ENCODE measurements at places on chromosomes 2 and 18.

- no peak for DNase-seq
Measured at GRCh38 chr2:36409935-36410334, 54.4 kb downstream of the CRIM1 start.

- no peak for DNase-seq
Measured at GRCh38 chr18:28151434-28151833, 25.5 kb downstream of the CDH2 start.

DNA sequence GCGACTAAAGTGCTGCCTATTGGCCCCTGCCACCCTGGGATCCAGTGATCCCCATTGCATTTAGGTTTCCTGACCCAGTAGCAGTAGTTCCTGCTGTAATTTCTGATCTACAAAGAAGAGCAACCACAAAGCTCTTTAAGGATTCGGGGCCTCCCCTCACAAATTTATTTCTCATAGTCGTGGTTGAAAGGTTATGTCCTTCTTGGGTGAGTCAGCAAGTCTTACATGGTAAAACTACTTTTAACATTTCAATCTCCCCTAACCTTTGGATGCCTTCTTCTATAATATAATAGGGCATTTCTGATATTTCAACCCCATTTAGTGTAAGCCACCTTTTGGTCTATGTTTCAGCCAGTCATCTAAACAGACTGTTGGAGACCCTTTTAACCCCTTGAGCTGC lies 14.9 kb downstream of the PIKFYVE start:
- DNase-seq, result no peak

DNA sequence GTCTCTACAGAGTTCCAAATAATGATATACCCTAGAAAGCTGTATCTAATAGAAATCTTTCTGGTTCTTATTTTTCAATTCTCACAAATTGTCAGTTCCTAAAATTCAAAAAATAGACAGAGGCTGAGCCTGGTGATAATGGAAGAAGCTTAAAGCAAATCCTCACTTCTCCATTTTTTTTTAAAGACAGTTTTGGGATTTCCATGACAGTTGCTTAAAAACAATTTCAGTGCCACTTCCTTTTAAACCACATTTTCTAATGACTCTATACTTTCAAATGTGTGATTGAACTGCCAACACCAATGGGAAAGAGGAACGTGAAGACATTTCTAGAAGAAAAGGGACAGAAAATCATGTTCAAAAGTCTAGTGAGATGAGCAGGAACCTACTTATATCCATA lies 4.0 kb downstream of the GKN2 start:
- DNase-seq, result no peak

DNA sequence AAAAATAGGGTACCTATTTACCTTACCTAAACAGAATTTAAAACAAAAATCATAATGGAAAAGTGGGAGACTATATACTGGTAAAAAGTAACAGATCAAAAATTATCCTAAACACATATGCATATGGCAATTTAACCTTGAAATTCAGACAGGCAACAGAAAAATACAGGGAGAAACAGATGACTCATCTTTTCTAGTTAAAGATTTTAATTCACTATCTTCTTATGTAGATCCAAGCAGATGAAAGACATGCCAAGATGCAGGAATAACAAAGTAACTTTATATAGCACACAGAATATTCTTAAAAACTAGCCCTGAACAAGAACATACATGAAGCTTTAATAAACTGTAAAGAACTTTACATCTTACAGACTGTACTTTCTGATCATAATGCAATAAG lies 30.9 kb downstream of the PRPF40A start:
- DNase-seq, result no peak

DNA sequence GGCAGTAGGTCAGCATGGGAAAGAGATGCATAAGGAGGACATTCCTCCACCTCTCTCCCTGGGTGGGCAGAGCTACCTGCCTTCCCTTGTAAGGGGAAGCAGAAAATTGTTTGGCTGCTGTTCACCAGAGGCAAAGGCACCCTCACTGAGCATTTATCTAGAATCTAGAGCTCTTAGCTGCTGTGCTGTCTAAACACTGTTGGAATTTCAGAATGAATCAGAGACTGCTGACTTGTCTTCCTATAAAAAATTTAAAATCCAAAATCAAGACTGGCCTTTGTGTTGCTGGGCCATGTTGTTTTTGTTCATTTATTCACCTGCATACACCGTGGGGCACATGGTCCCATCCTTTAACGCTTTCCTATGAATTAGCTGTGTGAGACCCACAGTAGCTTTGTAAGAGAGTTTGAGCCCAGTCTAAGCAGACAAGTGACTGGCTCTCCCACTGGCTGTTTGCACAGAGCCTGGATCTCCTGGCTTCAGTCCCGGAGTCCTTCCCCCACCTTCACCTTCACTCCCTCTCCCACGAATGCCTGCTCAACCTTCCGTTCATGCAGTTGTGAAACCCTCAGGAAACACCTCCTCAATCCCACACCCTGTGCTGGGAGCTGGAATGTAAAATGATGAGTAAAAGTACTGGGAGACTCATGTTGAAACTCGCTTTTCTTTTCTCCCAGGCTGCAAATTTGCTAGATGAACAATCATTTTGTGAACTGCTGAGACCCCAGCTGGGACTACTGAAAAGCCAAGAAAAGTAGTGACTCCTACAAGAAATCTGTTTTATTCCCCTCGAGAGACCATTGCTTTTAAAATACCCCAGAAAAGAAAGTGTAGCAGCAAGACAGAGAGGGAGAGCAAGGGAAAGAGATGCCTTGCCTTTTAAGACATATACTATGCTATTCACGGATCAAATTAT lies 76.2 kb downstream of the FAM168B start:
- no peak for DNase-seq

- no peak for DNase-seq
Measured at GRCh38 chr2:170298115-170298514, 120.2 kb downstream of the MYO3B start.

- DNase-seq, result no peak
Measured at GRCh38 chr2:51918113-51918512, 886.2 kb upstream of the NRXN1 start.

DNA sequence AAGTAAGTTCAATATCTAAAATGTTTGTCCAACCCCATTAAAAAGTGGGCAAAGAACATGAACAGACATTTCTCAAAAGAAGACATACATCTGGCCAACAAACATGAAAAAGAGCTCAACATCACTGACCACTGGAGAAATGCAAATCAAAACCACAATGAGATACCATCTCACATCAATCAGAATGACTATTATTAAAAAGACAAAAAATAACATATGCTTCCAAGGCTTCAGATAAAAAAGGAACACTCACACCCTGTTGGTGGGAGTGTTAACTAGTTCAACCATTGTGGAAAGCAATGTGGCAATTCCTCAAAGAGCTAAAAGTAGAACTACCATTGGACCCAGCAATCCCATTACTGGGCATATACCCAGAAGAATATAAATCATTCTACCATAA lies 931.1 kb downstream of the LRP1B start:
- DNase-seq, result no peak

GRCh38 chr2:152555048-152555447 lies 162.2 kb downstream of the PRPF40A start:
- no peak for DNase-seq

DNA sequence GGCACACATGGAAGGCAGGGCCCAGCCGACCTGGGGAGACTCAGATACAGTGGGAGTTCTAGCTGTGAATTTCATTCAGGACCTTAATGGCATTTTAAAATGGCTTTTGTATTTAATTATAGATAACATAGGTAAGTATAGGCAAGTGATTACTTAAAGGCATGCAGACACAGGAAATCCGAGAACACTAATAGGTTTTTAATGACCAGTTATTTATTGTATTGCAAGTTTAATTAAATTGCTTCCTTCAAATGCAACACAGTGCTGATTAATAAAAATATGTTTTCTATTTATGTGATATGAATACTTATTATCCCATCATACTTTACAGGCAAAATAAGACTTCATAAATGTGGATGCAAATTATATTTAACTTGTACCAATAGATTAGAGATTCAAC lies 19.7 kb upstream of the SH3RF3 start:
- no peak for DNase-seq

DNA sequence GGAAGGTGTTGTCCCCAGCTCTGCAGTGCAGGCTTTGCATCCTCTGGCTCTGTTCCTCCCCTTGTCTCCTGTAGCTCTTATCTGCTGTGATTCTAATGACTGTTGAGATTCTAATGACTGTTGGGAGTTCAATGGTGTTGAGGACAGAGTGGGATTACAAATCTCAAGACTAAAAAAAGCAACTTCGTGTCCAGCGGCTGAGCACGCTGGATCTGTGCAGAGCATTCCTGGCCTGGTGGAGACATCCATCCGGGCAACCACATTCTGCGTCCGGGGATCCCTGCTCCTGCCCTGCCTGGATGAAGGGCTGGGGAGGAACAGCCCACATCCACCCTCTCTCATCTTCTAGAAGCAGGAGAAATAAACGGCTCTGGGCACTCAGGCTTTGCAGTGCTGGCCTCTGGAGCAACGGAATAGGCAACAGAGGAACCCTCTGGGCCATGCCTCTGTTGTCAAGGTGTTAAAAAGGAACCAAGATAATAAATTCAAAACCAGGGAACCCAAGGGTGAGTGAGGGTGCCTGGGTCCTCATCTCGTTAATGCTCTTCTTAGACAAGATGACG lies 106.7 kb upstream of the ASB18 start:
- DNase-seq, result no peak

DNA sequence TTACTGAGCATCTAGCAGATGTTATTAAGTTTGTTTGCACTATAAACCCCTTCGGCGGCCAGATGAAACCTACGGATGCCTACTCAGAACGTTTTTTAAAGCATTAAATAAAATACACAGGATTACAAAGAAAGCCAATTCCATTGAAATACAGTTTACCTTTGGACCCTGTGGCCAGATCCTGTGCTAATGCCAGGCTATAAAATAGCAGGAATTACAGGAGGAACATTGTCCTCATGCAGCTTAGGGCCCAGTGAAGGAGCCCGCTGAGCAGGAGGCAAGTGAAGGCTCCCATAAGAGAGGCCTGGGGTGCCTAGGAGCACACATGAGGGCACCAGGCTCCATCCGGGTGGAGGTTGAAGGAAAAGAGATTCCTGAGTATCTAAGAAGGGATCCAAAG lies 310.4 kb downstream of the MTX2 start:
- DNase-seq, result no peak

GRCh38 chr2:2699121-2699505 lies 368.0 kb upstream of the MYT1L start:
- no peak for DNase-seq

- DNase-seq, result no peak
Measured at GRCh38 chr2:228913176-228913575, 357.9 kb downstream of the PID1 start.

- DNase-seq, result no peak
Measured at GRCh38 chr2:235898766-235899165, 269.4 kb downstream of the GBX2 start.

GRCh38 chr2:85607268-85608215 lies 4.3 kb downstream of the C2orf68 start:
- no peak for DNase-seq

GRCh38 chr18:5851998-5852397 lies 43.3 kb downstream of the TMEM200C start:
- DNase-seq, result no peak

GRCh38 chr2:9473985-9474360 lies 378 bp upstream of the IAH1 start:
- DNase-seq, result peak; percentile 77

DNA sequence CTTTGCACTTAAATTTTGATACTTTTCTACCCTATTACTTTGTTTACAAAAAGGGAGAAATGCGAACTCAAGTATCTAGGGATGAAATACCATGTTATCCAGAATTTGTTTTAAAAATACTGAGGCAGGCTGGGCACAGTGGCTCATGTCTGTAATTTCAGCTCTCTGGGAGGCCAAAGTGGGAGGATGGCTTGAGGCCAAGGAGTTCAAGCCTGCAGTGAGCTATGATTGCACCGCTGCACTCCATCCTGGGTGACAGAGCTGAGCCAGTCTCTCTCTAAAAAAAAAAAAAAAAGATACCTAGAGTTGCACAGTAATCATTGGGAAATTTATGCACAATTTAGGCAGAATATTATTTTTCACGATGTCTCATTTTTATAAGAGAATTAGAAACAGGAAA lies 12.4 kb upstream of the VAPA start:
- no peak for DNase-seq

DNA sequence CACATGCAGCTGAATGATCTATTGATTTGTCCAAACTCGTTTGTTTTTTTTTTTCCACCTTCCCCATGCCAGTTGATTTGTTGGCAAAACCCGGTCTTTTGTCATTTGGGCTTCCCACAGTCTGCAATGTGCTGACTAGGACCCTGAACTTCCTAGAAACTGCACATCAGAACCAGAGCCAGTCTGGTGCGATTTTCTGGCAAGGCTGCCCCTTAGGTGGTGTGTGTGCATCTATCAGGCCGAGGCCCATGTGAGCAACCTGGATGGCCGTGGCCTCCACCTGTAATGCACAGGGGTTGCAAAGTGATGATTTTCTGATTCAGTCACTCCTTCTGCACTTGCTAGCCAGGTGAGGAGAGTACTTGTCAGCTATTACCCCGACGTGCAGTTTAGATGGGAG lies 47.8 kb downstream of the NCK2 start:
- DNase-seq, result no peak

- no peak for DNase-seq
Measured at GRCh38 chr18:31497836-31498573, at the start of gene DSG2. TSS of gene DSG2 (plus strand) at chr18:31498177. CDS start at chr18:31498252, 75 bp downstream.

DNA sequence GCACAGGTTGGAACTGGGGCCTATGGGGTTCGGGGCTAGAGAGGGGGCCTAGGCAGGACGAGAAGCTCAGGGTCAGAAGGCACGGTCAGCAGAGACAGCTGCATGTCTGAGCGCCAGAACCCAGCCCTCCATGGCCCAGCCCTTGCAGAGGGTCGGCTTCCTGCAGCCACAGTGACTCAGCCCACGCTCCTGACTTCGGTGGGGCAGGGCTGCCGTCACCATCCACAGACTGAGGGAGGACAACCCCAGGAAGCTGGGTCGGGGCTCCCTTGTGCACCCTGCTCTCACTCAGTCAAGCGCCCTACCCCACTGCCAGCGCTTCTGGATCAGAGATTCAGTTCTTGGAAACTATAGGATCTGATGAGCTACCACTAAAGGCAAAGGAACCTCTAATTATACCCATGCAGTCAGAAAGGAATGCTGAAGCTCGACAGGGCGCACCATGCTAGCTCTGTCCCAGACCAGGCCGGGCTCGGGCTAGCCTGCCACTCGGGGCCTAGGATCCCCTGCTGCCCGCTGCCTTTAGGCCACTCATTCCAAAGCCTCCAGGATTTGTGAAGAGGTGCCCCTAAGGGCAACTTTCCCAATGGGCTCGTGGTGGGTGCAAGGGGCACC lies 3.0 kb downstream of the ACTR1B start:
- no peak for DNase-seq

DNA sequence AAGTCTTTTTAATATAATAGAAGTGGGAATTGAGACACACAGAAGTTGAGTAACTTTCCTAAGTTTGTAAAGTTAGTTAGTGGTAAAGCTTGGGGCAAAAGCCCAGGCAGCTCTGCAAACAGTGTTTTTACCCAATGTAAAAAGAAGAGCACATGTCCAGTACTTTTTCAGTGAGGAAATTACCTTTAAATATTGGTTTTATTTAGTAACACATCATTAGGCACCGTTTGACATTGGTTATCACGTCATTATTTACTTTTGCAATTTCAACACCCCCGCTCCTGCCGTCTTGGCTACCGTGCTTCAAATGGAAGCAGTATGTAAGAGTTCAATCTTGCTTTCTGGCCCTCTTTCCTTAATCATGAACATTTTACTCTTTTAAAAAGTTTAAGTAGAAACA lies 807.9 kb downstream of the EPHA4 start:
- DNase-seq, result no peak
